ENCODE measurements at places on chromosomes 7 and 10.
A peak's percentile ranks its signal among the peaks of the same experiment; 100 is the strongest.

GRCh38 chr10:22837351-22837750 lies 90.5 kb upstream of the ARMC3 start:
- DNase-seq: no peak

DNA sequence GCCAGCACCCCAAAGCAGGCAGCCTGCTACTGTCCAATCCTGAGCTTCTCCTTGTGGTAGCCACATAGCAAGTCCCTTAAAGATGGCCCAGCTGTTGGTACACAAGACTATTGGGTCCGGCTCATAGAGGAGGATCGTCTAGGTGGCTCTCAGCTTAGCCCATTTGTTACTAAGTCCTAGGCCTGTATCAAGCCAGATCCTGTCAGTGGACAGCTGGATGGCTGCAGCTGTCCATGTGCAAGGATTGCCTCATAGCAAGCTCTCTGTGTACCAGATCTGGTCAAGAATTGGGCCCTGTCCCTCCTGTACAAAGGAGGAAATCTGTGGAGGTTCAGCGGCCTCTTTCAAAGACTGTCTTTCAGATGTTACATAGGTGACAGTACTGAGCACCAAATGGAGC lies 12.2 kb upstream of the TMEM168 start:
- DNase-seq: no peak

DNA sequence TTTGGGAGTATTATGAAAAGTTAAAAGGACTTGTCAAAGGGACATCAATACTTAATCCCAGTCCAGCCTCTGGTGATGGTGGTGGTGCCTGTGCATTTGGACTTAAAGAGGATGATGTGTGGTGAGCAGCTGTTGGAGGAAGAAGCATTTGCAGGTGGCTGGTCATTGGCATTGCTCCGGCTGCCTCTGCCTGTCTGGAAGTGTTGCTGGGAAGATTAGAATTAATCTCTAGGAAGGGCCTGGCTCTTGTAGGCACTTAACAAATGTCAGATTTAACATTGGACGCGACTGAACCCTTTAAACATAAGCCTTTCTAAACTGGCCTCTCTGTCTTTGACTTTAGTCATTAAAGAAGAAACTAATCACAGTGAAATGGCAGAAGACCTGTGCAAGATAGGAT lies 58.8 kb downstream of the FIGNL1 start:
- DNase-seq: peak; percentile 37

- DNase-seq: peak; percentile 75
These were observed 4.3 kb upstream of the MARVELD1 start for GRCh38 chr10:97708976-97709946.

DNA sequence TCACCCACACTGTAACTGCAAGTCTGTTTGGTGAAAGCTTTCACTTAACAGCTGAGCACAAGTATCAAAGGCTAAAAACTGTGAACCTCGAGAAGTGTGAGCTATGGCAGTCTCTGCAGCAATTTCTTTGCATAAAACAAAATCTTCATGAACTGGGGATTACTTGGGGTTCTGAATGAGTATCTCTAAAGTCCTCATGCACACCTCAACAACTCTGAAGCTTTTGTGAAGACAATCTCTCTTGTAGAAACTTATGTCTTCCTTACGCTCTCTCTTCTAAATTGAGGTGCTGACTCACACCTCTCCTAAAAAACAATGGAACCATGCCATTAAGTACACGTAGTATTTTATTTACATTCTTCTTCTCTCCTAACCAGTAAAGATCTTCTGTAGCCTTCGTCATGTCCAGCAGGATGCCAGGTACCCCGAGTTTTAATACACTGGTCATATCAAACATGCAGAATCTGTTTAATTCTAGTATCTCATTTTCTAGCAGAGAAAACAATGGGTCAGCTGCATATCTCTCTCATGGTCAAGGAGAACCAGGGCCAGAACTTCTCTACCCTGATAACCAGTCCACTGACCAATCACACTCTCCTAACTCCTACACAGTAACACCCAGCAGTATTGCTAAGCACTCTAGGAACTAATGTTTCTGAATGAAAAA lies 76.9 kb downstream of the UBE2H start:
- no peak for DNase-seq

- no peak for DNase-seq
These were observed 12.4 kb upstream of the TNKS2 start for GRCh38 chr10:91785830-91786229.

DNA sequence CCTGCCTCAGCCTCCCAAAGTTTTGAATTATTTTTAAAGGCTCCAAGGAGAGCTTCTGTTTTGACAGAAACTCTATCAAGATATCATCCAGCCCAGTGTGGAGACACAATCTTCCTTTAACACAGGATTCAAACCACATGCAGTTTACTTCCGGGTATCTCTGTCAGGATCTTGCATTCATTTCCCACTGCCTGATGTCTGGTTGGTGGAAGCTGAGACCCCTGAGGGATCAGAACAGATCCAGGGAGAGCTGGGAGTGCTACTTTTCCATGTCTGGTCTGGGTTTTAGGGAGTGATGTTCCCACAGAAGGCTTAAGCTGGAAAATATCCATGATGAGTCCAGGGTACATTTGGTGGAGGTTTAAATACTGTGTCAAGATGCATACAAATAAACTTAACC lies 16.7 kb downstream of the PTPRE start:
- no peak for DNase-seq

GRCh38 chr7:12961910-12962480 lies 274.6 kb downstream of the ARL4A start:
- DNase-seq: no peak

DNA sequence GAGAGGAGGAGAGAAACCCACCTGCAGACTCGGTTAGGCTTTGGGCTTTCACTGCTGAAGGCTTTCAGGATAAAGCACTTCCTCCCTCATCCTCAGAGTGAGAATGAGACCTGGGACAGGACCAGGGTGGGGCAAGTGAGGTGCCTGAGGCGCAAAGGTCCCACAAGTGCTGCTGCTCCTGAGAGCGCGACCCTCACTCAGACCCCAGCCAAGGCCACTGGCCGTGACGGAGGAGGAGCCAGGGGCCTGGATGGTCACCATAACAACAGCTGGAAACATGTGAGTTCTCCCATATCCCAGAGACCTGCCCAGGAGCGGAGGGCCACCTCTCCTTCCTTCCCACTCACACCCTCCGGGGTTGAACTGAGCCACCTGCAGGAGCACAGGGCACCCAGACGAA lies 46.9 kb upstream of the MKRN1 start:
- peak; percentile 33 for DNase-seq

GRCh38 chr10:123790132-123790885 lies 101.3 kb downstream of the CPXM2 start:
- DNase-seq: no peak

DNA sequence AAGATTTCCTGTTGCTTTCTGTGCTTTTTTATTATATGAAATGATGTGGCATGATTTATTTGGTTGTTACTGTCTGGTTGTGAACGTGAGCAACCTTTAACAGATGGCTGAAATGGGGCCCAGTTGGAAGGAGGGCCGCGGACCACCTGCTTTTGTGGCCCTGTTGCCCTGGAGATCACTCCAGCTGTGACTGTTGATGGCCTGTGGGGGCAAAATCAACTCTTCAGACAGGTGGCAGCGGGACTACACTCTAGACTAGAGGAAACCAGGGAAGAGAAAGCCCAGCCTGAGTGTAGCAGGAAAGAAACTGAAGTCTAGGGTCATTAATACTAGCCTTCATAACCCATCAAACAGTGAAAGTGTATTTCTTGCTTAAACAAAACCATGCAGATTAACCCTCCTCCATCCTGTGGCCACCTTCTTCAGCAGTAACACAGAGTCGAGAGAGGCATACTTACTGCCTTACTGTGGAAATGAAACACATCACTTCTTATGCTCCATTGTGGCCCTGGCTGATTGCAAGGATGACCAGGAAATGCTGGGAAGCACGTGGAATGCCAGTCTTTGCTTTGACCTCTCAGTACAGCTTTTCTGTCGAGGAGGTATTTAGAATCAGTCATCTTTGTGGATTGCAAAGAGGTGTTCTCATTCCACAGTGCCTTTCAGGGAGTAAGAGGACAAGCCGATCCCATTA lies 80.5 kb downstream of the CCNY start:
- no peak for DNase-seq

- DNase-seq: no peak
These were observed 99.3 kb downstream of the FAM53B start for GRCh38 chr10:124644771-124645415.

DNA sequence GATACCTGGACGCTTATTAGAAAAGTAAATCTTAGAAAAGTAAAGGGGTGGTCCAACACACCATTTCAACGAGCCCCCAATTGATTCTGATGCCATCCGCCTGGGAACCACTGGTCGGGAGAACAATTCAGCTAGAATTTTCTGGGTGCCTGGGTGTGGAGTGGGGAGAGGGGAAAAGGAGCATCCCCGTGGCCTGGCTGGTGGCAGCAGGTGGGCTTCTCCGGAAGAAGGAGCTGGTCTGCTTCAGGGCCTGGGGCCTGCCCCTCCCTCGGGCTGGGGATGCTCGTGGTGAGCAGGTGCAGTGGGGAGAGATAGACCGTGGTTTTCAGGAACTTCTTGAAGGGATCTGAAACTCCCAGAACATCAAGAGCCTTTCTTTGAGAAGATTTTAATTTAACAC lies 39.9 kb upstream of the DUSP5 start:
- DNase-seq: no peak

GRCh38 chr7:142957723-142958122 lies 4.4 kb downstream of the KEL start:
- peak; percentile 66 for DNase-seq

DNA sequence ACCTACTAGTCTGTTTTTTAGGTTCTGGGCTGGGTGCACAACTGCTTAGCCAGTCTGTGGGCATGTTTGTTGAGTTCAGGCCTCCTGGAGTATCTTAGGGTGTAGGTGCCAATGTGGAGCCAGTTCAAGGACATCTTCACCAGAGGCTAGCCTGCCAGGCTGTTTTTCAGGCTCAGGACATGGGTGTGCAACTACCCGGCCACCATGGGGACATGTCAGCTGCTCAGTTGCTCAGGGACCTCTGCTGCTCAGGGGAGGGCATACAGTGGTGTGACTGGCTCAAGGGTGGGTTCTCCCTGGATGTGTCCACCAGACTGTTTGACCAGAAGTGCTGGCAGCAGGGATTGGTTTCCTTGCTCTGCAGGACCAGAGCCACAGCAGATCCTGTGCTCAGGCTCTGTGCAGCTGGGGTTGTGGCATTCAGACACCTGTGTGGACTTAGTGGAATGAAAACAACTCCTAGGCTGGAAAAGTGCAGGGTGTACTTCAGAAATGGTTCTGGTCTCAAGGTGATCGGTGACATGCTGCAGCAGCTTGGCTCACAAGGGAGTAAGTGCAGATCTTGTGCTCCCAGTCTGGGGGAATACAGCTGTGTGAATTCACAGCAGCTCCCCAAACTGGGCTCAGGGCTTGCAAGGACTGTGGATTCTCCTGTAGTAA lies 44.8 kb downstream of the PALS2 start:
- DNase-seq: no peak

- DNase-seq: no peak
These were observed 34.1 kb upstream of the GUSB start for GRCh38 chr7:66016131-66016461.

- DNase-seq: no peak
These were observed 89.2 kb upstream of the WDR11 start for GRCh38 chr10:120761951-120762350.

All from ELF-1 (cell line).